ENCODE measurements at places on chromosomes 3 and 15. TPM values are rescaled to one million over a fixed set of nuclear protein-coding genes. Genes with fewer than 3 reads are reported as not detected.

DNA sequence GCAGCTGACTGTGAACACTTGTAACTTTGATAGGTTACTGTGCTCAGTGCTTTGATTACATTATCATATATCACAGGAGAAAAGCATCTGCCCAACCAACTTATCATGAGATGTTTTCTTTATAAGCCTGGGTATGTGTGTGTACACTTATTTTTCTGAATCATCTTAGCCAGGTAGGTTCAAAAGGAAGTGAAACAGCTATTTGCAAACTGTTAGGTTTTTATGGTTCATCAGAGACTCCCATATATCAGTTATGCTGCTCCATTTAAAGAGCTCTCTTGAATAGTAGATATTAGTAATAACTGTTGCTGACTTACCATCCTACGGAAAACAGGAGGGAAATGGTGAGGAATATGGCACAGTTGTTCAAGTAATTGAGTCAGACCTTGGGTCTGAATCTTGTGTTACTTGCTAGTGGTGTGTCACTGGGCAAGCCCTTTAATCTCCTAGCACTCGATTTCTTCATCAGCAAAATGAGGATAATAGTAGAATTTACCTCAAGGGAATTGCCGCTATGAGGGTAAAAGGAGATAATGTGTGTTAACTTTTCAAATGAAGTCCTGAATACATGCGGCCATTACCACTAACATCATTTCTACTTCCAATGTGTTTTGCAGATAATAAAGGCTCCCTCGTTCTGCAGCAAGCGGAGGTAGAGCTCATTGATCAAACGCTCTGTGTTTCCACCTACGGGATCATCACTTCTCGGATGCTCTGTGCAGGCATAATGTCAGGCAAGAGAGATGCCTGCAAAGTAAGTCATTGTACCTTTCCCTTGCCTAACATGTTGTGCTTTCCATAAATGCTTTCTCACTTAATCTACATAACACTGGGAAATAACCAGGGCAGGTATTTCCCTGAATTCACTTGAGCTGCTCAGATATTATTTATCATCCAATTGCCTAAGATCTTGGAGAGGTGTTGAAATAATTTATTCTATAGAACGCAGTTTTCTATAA lies 7.8 kb upstream of the C3orf52 start:
- DNase-seq = no peak
- no peak overlapping the region for H3K4me3 ChIP-seq
- peaks cover 20% of the 10 kb centered on the region for H3K27me3 ChIP-seq
- H3K36me3 ChIP-seq = no peaks in the 10 kb centered on the region
- H3K27ac ChIP-seq = no peak overlapping the region
- H3K4me1 ChIP-seq = no peaks in the 10 kb centered on the region

Gene EIF2B5
- 34.3 TPM for polyA plus RNA-seq

DNA sequence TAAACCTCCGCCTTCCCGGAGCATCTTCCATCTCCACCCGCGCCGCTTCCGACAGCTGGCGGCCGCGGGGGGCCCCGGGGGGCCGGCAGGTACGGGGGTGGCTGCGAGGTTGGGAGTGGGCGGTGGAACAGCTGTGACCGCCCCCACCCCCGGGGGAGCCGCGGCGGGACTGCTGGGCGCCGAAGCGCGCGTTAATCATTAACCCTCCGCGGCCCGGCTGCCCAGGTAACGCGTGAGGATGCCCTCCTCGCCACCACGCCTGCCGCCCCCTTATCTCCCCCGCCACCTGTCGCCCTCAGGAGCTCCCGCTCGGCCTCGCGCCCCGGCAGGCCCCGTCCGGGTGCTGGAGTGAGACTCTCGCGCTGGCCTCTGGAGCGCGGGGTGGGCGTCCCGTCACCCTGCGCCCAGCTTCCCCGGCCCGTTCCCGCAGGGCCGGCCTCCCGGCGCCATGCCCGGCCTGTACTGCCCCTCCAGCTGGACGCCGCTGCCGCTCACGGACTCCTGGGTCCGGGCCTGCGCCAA lies 757 bp downstream of the VWA5B2 start:
- no peak for DNase-seq
- H3K27me3 ChIP-seq = peaks cover 51% of the 10 kb centered on the region
- peak overlapping the region; percentile 89 for H3K4me3 ChIP-seq
- peaks cover 12% of the 10 kb centered on the region for H3K36me3 ChIP-seq
- peaks cover 18% of the 10 kb centered on the region for H3K4me1 ChIP-seq

- no peaks in the 10 kb centered on the region for H3K4me1 ChIP-seq
These were observed 594.9 kb upstream of the SUCLG2 start for GRCh38 chr3:68249265-68249664.

DNA sequence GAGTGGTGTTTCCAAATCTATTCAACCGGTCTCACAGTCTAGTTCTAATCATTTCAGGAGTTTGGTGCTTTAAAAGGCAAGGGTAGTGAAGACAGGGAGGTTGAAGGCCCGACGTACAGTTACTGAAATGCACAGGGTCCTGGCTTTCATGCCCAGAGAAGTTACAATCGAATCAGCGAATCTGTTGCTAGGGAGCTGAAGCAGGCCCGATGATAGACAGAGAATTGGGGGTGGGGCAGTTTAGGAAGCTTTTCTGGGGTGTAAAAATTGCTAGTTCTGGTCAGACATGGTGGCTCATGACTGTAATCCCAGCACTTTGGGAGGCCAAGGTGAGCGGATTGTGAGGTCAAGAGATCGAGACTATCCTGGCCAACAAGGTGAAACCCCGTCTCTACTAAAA lies 63.1 kb upstream of the ATP13A3 start:
- peaks cover 8% of the 10 kb centered on the region for H3K27me3 ChIP-seq
- H3K27ac ChIP-seq = no peak overlapping the region

GRCh38 chr3:111954228-111954990 lies 24.4 kb upstream of the ABHD10 start:
- H3K4me3 ChIP-seq = no peak overlapping the region
- no peaks in the 10 kb centered on the region for H3K27me3 ChIP-seq
- peaks cover 8% of the 10 kb centered on the region for H3K36me3 ChIP-seq
- H3K27ac ChIP-seq = no peak overlapping the region
- no peak for DNase-seq

DNA sequence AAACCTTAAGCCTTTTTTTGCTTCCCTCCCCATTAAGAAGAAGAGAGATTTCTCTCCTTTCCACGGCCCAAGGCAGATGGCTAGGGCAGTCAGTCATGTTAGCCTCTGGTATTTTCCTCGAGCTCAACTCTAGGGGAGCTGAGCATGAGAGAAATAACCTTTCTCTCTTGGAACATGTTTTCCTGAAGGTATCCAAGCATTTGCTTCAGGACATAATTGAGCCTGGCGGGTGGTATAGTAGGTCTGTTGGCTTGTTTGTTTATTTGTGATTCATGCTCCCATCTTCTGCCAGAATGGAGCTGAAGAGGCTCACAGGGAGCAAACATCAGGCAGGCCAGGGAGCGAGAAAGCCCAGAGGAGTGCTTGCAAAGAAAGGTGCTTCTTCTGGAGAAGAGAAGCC lies 102.5 kb downstream of the MESD start:
- H3K27ac ChIP-seq = no peak overlapping the region
- no peak overlapping the region for H3K4me3 ChIP-seq
- no peaks in the 10 kb centered on the region for H3K27me3 ChIP-seq
- no peak for DNase-seq
- no peaks in the 10 kb centered on the region for H3K4me1 ChIP-seq

DNA sequence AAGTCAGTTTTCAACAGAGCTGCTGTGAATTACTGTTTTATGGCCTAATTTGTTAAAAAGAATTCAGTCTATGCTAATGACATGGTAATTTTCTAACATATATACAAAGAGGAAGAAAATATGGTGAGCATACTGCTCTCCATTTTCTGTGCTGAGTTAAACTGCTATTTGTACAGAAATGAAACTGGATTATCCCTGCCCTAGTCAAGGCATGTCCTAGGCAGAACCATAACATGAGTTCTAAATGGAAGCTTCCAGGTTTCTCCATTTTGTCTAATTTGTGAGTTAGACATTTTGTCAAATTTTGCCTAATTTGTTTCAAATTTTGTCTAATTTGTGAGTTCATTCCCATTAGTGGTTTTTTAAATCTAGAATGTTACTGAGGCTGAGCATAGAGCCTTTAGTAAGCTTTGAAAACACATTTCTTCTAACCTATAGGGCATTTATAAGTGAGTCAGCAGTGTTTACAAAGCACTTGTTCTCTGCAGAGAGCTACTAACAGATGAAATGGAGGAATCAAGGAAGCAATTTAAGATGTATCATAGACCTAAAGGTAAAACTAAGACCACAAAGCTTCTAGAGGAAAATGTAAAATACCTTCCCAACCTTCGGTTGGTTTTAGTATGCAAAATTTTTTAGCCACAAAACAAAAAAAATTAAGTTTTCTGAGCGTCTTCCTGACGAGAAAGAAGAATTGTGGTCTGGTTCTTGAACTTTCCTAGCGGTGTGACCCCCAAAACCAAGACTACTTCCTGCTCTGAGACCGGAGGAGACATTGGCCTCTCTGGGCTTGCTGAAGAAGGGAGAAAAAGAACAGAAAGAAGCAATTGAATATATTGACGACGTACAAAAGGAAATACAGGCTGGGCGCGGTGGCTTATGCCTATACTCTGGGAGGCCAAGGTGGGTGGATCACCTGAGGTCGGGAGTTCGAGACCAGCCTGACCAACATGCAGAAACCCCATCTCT lies 9.8 kb downstream of the P2RY14 start:
- H3K4me1 ChIP-seq = peaks cover 52% of the 10 kb centered on the region
- peak; percentile 51 for DNase-seq
- peak overlapping the region; percentile 99 for H3K27ac ChIP-seq
- H3K4me3 ChIP-seq = peak overlapping the region; percentile 90
- no peaks in the 10 kb centered on the region for H3K27me3 ChIP-seq

- no peaks in the 10 kb centered on the region for H3K36me3 ChIP-seq
- H3K27me3 ChIP-seq = peaks cover 17% of the 10 kb centered on the region
- H3K27ac ChIP-seq = no peak overlapping the region
- H3K4me1 ChIP-seq = no peaks in the 10 kb centered on the region
- no peak for DNase-seq
These were observed 43.9 kb downstream of the B3GNT5 start for GRCh38 chr3:183296944-183297343.

- peaks cover 4% of the 10 kb centered on the region for H3K27me3 ChIP-seq
- no peak overlapping the region for H3K4me3 ChIP-seq
- peak overlapping the region; percentile 11 for H3K27ac ChIP-seq
- no peaks in the 10 kb centered on the region for H3K4me1 ChIP-seq
- no peaks in the 10 kb centered on the region for H3K36me3 ChIP-seq
These were observed 62.7 kb downstream of the SCN5A start for GRCh38 chr3:38586546-38587520.

GRCh38 chr15:57198654-57199291 lies 177.5 kb upstream of the CGNL1 start:
- H3K36me3 ChIP-seq = peaks cover 4% of the 10 kb centered on the region
- DNase-seq = no peak
- no peaks in the 10 kb centered on the region for H3K27me3 ChIP-seq

DNA sequence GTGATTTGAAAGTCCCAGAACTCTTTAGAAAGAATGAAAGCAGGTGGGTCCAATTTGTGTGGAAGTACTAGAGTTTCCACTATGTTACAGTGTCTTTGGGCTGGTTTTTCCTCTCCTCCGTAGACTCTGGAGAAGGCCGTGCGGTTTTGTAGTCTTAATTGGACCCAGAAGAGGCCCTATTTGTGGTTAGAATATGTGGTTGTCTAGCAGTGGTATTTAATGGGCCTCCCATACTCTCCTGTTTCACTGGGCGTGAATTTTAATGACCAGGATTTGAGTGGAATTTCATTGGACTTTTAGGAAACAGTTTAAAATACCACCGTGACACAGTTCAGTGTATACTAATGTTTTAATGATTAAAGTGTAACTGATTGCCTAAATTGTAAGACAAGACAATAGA lies 182.3 kb downstream of the BBX start:
- peak overlapping the region; percentile 78 for H3K27ac ChIP-seq
- peaks cover 23% of the 10 kb centered on the region for H3K4me1 ChIP-seq
- H3K27me3 ChIP-seq = no peaks in the 10 kb centered on the region
- no peak for DNase-seq
